ENCODE measurements at places on chromosomes 12 and 14.

DNA sequence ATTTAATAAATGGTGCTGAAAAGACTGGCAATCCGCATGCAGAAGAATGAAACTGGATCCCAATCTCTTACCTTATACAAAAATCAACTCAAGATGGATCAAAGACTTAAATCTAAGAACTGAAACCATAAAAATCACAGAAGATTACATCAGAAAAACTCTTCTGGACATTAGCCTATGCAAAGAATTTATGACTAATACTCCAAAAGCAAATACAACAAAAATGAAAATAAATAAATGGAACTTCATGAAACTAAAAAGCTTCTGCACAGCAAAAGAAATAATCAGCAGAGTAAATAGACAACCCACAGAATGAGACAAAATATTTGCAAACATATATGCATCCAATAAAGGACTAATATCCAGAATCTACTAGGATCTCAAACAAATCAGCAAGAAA lies 14.3 kb upstream of the CLEC1A start:
- no peak for DNase-seq

DNA sequence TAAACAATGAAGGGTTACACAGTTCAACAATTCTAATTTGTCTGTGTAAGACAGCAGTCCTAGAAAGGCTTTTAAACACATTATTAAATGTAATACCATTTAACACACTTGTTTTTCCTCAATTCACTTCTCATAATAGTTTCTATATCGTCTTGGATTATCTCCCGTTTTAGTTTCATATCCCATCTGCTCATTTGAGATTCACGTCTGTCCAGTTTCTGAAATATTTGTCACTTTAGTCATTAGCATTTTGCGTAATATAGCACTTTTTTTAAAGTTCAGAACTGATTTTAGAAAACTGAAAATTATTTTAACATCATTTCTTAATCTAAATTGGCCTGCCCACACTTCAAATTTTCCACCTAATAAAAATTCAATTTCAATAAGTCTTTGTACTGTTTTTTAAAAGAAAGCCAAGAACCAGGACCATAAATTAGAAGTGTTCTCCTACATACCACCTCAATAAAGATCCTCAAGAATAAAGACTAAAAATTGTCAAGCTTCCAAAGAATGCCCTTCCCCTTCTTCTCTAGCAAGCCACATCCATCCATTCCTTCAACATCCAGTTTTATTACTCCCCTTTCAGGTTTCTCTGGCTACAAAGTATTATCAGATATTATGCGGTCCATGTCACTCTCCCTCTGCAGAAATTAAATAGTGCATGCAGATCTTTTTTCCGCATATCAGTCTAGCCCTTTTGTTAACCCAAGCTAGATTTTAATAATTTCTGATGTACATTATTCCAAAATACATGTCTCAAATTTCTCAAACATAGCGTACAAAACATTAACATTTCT lies 11.9 kb downstream of the MED13L start:
- no peak for DNase-seq

DNA sequence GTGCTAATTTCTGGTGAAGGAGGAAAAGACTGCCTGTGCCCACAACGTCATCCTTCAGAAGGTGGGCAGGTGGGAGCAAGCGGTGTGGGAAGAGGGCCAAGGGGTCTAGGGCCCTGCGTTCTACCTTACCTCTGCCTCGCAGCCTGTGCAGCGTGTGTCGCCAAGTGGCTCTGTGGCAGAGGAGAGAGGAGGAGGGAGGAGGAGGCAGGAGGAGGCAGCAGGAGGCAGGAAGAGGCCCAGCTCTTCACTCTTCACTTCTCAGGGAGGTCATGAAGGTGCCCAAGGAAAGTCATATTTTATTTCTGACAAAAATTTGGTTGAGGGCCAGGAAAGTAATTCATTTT lies 177.9 kb downstream of the MYRFL start:
- no peak for DNase-seq

DNA sequence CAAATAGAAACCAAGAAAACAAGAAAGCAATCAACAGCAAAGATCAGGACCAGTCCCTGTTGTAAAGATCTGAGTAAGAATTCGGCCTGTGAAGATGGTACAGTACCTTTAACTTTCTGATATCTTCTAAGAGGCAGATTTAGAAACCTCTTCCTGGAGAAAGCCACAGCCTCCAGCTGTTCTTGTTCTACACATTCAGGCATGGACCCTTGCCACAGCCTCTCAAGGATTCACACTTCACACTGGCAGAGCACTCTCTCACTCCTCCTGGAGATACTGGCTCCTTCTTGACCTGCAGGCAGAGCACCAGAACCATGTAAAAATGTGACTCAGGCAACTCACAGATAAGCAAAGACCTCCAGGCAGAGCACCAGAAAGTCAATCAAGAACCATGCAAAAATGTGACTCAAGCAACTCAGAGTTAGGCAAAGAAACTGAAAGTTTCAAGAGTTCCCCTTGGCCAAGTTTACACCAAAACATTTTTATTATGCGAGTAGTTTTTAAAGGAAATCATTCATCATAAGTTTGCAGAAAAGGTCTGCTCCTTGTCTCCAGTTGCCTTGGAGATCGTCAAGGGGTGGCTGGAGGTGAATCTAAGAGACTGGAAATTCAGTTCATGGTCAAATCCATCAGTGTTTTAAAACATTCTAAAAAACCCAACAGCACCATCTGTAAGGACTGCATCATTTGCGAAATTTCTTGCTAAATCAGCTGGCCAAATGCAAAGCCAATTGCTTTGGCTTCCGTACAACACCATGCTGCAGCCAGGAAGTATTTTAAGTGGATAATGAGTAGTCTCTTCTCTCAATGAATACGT lies 119.3 kb upstream of the MDM1 start:
- peak; percentile 3 for DNase-seq

- no peak for DNase-seq
These were observed 73.4 kb downstream of the SPTB start for GRCh38 chr14:64806202-64806861.

Measured in activated CD4-positive, alpha-beta T cell treated with anti-CD3 and anti-CD28 coated beads for 4 hours (primary cell).